ENCODE measurements at places on chromosomes 7 and 10.

DNA sequence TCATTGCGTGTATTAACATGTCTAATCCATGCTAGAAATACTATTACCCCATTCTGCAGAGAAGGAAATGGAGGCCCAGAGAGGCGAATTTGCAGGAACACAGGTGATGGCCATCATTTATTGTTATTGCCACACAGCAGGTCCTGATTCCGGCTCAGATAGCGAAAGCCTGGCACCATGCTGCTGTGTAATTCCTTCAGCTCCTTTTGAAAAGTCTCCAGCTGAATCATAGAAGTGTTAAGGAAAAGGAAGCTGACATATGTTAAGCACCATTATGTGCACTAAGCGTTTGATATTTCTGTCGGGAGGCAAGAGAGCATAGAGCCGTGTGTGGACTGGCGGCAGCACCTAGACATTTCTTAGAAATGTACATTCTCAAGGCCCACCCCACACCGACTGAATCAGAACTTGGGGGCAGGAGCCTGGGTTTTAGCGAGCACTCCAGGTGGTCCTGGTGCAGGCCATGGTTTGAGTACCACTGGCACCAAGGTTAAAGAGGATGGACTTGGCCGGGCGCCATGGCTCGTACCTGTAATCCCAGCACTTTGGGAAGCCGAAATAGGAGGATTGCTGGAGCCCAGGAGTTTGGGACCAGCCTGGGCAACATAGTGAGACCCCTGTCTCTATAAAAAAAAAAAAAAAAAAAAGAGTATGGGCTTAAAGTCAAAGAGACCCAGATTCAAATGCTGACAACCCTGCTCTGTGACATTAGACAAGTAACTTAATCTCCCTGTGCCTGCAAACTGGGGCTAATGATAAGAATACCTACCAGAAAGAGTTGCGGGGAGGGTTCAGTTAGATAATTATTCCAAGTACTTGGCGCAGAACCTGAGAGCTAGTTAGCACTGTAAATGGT, 52.2 kb downstream of the UNC5B start:
- no peak for DNase-seq

GRCh38 chr10:62590306-62590705, 214.2 kb upstream of the ADO start:
- no peak for DNase-seq

GRCh38 chr7:11127988-11128387, 154.3 kb downstream of the PHF14 start:
- no peak for DNase-seq

DNA sequence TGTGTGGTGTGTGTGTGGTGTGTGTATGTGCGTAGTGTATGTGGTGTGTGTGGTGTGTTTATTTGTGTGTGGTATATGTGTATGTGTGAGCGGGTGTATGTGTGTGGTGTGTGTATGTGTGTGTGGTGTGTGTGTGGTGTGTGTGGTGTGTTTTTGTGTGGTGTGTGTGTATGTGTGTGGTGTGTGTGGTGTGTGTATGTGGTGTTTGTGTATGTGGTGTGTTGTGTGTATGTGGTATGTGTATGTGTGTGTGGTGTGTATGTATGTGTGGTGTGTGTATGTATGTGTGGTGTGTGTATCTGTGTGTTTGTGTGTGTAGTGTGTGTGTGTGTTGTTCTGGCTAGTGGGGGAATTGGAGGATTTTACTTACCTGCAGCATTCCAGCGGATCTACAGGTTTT, 427.4 kb downstream of the PAXIP1 start:
- no peak for DNase-seq

DNA sequence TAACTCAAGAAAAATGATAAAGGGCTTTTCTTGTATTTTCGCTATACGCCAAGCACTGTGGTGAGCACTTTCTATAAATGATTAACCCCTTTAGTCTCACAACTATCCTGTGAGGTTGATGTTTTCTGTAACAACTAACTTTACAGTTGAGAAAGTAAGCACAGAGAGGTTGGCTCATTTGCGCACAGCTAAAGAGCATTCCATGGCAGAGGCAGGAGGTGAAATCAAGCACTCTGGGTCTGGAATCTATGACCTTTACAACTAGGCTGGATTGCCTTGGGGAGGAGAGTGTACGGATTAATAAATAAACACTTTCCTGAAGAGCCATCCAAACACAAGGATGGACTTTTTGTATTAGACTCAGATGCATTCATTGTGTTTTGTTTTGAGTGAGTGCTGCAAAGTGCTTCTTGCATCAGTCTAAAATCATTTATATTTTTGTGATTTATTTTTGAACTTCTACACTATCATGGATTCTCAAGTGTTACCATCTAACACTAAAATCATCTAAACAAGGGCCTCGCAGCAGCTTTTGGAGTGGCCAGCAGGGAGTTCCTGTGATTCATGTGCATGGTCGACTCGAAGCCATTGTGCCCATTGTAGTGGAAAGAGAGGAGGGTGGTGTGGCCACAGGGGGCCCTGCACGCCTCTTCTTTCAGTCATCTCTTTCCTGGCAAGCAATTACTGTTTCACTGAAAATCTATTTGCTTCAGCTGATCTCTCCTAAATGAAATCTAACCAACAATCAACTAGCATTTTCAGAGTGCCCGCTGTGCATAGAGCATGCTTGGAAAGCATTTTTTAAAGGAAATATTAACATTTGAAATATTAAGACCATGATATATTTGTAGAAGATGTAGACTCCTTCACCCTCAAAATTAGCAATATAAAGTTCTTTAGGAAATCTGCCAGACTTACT, 633.4 kb upstream of the COBL start:
- DNase-seq: no peak

GRCh38 chr7:158273138-158273651, 314.4 kb downstream of the PTPRN2 start:
- DNase-seq: no peak

DNA sequence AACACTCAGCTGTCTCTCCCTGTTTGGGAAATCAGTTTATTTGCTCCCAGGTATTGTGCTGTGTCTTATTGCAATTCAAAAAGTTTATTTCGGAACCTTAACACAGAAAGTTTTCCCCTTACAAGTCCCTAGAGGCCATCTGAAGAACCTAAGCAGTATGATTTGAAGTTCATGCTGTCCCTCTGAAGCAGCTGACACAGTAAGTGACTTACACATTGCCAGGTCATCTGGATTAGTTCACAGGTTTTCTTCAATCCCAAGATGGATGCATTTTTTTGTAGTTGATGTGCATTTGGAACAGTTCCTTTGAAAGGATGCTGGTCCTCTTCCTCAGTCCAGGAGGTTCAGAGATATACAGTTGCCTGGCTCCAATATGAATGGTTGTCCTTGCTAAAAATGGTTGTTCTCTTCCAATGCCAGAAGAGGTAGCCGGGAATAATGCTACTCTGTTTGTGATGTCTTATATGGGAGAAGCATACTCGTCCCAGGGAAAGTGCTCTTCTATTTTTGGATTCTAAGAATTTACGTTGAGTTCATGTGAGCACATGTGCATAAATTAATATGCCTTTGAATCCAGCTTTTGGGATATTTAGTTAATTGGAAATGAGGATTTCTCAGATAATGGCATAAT, 183.5 kb upstream of the PHYHIPL start:
- DNase-seq: no peak

DNA sequence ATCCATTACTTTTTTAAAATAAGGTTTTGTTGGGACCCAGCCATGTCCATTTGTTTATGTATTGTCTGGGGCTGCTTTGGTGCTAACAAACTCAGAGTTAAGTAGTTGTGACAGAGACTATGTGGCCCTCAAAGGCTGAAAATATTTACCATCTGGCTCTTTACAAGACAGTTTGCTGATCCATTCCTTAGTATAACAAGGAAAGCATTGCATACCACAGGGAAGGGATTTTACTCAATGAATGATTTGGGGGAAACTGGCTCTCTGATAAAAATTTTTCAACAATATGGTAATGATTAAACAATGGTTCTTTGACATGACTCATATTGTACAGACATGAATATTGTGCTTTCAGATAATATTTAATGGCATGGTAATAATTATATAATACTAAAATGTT, 738.1 kb downstream of the KCNMA1 start:
- DNase-seq: no peak

- no peak for DNase-seq
Measured at GRCh38 chr7:114104035-114104434, 185.2 kb upstream of the PPP1R3A start.

GRCh38 chr7:158084555-158084954, 503.1 kb downstream of the PTPRN2 start:
- DNase-seq: no peak

DNA sequence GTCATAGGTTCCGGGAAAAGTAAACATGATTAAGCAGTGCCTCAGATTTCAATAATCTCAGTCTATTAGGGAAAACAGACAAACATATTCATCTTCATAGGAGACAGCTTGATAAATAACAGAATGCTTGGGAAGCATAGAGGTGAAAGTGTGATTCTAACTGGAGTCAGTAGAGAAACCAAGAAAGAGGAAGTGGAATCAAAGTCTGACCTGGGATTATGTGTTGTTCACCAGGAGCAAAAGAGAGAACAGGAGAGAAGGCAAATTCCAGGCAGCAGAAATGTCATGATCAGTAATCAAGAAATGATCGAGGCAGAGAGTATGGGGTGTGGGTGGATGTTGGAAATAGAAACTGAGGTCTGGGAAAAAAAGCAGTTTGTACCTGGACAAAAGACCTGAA, 43.7 kb downstream of the DGKB start:
- DNase-seq: no peak

DNA sequence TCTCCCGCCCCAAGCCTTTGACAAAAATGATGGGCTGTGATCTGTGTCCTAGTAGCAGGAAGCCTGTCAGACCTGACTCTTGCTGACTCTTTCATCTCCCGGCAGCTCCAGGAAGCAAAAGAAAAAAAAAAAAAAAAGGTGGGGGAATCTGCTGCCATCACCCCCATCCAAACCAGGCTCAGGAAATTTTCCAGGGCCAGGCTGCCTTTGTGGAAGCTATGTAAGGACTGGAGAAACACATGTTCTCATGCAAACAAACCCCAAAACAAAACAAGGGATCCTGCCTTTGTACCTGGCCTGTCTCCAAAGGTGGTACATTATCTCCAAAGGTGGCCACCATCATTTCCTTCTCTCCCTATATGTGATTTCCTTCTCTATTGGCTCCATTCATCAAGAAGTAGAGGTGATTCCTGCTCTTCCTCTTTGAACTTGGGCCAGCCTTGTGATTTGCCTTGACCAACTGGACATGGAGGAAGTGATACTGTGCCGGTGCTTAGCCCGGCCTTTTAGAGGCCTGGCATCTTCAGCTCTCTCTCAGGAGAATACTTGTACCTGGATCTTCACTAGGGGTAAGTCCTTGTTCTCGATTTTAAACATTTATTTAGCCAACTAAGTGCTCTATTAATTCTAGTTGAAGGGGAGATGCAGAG, 192.2 kb upstream of the SVIL start:
- no peak for DNase-seq

GRCh38 chr7:99563650-99564049, 5.2 kb downstream of the ZNF655 start:
- DNase-seq: peak; percentile 26

GRCh38 chr7:134315679-134316538, 821 bp downstream of the SLC35B4 start:
- DNase-seq: no peak

GRCh38 chr7:94482796-94483195, 26.8 kb upstream of the CASD1 start:
- no peak for DNase-seq

GRCh38 chr10:77105761-77106221, 531.8 kb downstream of the KCNMA1 start:
- no peak for DNase-seq

DNA sequence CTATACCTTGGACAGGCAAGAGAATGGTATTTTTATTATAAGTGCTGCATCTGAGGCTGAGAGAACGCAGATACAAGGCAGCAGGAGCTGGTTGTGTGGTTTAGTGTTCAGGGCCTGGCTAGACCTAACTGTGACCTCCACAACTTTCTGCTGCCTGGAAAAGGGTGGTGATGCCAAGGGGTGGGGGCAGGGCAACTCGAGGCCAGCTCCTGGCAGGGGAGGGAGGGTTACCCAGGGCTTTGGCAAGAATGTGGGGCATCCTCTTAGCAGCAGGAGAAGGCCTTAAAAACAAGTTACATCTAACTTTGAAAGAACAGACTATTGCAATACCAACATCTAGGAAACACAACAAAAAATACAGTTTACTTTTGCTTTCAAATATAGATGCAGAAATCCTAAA, 13.0 kb downstream of the MXI1 start:
- DNase-seq: no peak

DNA sequence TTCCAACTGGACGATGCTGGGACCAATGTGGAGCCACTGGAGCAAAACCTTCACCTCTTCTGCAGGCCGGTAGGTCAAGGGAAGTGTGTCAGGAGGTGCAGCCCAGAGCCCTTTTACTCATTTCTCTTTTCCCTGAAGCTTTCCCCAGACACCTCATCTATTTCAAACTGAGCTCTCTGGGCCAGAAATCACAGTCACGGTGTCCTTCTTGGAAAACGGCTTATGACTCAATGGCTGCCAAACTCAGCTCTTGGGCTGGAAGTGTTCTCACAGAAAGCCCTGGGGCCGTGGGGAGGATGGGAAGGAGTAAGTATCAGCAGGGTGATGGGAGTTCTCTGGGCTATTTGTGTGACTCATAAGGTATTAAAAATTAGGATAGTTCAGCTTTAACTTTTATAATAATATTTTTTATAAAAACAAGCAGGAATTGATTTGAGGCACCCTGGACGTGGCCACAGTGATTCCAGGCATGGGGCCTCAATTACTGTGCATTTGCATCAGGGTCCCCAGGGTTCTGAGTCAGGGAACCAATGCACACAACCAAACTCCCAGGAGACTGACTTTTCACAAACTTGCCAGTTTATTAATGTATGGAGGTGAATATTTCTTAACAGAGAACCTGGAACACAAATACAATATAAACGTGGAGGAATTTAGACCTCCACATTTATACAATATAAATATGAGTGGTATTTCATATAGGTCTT, 187.4 kb upstream of the TMEM72 start:
- peak; percentile 70 for DNase-seq

- no peak for DNase-seq
Measured at GRCh38 chr10:19168584-19168983, 120.0 kb downstream of the MALRD1 start.

Data from T1000 (cell line).